Nucleus accumbens (tissue), 56 donors: ENCODE measurements at places on chromosomes 6 and 20.

DNA sequence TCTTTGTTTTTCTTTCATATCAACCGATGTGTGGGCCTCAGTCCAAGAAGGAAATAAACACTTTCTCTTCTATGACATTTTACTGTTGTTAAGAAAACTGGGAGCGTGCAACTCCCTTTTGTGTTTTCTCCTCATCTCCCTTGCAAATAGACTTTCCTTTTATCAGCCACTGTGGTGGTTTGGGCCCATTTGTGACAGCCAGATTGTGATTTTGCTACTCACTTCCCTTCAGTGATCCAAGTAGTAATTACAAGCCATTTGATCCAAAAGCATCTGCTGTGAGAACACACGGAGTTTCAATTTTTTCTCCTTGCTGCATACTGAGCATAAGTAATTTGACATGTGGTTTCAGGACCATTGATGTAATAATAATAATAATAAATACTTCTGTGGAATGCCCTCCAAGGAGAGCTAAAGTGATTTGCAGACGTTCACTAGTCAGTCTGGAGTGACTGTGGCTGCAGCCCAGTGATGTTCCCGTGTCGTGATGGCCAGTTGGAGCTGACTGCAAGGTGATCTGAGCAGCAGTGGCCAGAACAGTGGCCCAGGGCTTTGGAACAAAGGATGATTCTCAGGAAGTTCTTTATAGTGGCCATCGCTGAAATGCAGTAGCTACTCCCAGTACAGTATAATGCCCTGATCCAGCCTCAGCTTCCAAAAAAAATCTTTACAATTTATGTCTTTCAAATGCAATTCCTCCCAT is 91.9 kb upstream of the CLDN20 start:
- no peak for DNase-seq

GRCh38 chr6:145055567-145055966 is 679.8 kb downstream of the EPM2A start:
- no peak for DNase-seq

DNA sequence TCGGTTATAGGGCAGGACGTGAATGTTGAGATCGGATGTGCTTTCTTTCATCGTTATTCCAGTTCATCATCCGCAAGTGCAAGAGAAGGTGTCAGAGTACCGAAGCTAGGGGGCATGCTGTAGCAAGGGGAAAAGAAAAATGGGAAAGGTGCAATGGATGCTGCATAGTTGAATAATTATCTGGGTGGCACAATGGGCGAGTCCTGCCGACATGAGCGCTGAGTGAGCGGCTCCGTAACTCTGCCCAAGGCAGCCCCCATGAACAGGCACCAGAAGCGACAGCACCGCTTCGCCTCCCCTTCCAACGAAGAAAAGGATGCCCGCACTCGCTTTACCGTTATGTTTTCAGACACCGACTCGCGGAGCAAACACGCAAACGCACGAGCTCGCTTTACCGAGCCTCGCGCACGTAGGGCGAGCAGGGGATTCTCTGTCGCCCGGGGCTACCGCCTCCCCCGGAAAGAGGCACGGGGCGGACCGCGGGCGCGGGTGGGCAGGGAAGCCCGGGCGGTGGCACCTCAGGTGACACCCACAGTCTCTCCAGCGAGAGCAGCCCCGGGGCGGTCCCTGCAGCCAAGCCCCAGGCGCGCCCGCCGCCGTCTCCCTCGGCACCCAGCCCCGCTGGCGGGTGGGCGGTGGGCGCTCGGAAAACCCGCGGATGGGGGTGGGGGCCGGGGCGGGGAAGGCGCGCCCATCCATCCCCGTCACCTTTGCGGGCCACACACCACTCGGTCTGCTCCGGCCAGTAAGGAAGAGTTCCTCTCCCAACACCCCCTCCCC is 654 bp downstream of the WASF1 start:
- peak; percentile 60 for DNase-seq

GRCh38 chr6:138944412-138944811 is 43.6 kb downstream of the REPS1 start:
- no peak for DNase-seq

- DNase-seq = no peak
These were observed 126.3 kb downstream of the CARMIL1 start for GRCh38 chr6:25405442-25405841.

DNA sequence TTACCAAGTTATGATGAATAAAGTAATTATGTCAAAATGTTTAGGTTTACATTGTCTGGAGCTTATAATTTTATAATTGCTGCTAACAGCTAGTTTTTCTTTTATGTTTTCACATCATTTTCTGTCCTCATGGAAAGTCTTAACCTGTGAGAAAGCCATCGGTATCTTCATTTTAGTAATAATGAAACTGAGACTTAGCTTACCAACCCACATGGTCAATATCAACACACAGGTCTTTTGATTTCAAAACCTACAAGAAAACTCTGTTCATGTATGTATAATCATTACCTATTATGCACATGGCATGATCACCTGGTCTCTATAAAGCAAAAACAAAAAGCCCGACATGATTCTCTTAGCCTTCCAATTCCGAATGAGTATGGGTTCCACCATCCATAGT is 61.9 kb downstream of the KCNQ5 start:
- no peak for DNase-seq

GRCh38 chr6:41494212-41495110 is 51.7 kb upstream of the FOXP4 start:
- DNase-seq = no peak
